Stimulated activated naive CD4-positive, alpha-beta T cell (primary cell): ENCODE measurements at places on chromosomes 6 and 20.

GRCh38 chr20:35539756-35540212 is 2.1 kb upstream of the ERGIC3 start:
- DNase-seq = no peak

- DNase-seq = no peak
Measured at GRCh38 chr6:45661661-45662060, 283.9 kb upstream of the SUPT3H start.

GRCh38 chr6:10585209-10585845 is 64.2 kb downstream of the GCNT2 start:
- DNase-seq = no peak

GRCh38 chr20:63411898-63412631 is 50.9 kb upstream of the CHRNA4 start:
- no peak for DNase-seq

DNA sequence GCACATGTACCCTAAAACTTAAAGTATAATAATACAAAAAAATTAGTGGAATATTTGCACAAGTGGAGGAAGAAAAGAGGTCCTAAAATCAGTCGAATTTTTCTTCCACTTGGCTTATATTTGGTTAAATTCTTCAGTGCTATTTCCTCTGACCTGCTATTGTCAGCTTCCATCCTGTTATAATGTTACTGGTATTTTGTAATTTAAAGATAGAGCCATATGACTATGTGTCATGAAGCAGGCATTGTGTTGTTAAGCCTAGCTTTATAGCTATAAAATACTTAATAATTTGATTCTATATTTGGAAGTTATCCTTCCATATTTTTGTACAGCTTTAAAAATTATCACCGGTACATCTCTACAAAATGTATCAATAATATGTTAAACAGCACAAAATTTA is 455.9 kb upstream of the MARCKS start:
- DNase-seq = no peak

GRCh38 chr20:12593342-12593873 is 415.4 kb upstream of the SPTLC3 start:
- no peak for DNase-seq

- no peak for DNase-seq
Measured at GRCh38 chr20:63690003-63690897, 6.2 kb upstream of the TNFRSF6B start.
